ENCODE measurements at places on chromosomes 5 and 9.

DNA sequence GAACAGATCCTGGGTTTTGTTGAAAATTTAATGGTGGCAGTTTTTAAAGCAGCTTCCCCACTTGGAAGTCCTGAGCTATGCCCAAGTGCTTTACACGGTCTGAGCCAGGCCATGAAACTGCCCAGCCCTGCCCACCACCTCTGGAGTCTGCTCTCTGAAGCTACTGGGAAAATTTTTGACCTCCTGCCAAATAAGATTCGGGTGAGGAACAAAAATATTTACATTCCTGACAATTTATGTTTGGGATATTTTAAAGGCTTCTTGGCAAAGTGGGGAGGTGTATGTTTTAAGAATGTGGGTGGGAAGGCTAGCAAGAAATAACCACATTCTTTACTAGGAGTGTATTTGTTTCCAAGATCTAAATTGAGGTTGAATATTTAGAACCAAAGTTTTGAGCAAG, 50.0 kb downstream of the HACD4 start:
- DNase-seq, result peak; percentile 49

DNA sequence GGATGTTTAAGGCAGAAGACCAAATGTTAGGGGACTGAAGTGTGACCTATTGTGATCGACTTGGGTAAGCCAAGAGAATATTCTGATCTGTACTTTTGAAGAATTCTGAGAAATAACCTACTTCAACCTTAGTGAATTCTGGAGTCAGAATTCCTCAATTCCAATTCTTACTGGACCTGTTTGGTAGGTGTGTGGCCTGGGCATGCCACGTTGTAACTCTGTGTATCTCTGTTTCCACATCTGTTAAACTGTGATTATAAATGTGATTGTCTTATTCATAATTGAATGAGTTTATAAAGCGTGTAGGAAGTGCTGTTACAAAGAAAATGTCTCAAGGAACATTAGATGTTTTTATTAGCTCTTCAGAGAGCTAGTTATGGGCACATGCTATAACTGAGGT, 64.5 kb downstream of the TUSC1 start:
- DNase-seq, result no peak

DNA sequence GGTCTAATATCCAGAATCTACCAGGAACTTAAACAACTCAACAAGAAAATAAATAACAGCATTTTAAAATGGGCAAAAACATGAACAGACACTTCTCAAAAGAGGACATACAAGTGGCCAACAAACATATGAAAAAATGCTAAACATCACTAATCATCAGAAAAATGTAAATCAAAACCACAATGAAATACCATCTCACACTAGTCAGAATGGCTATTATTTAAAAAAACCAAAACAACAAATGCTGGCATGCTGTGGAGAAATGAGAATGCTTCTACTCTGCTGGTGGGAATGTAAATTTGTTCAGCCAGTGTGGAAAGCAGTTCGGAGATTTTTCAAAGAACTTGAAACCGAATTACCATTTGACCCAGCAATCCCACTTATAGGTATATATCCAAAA, 63.1 kb downstream of the ADAMTS6 start:
- DNase-seq, result no peak

DNA sequence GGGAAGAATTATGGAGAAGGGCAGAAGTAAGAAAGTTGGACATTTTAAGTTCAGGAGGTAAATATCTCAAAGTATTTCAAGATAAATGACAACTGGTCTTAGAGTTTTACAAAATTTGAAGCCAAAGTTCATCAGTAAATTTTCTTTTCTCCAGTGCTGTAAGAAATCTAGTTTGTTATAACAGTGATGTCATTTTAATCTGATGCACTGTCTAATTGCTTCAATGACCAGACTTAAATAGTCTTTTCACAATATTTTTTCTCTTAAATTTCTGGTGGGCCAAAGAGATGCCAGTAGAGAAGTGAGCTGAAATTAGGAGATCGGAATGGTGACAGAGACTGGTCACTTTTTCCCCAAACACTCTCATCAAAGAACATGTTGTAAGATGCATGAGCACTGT, 156.5 kb upstream of the TMEM161B start:
- no peak for DNase-seq

- no peak for DNase-seq
These were observed 12.2 kb downstream of the KLHL9 start for GRCh38 chr9:21322911-21323461.

DNA sequence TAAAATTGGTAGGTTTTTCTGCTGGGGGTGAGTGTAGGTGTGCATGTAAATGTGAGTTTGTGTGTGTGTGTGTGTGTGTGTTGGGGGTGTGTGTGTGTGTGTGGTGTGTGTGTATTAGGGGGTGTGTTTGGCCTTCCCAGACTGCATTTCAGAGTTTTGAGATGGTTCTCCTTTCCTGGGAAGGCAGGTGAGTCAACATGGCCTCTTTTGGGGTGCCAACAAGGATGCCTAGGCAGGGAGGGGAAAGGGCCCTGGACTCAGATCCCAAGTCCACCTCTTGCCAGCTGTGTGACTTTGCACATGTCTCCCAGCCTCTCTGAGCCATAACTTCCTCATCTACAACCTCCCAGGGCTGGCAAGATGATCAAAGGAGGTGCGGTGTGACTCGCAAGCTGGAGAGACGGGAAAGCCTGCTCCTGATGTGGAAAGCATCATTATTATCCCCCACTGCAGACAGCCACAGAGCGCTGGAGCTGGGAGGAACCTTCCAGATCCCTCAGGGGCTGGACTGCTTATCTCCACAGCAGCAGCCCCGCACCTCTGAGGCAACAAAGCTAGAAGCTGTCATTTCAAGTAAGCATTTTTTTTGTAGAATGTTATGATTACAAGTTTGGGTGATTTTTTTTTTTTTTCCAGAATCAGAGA, 63.5 kb upstream of the TBC1D2 start:
- no peak for DNase-seq

DNA sequence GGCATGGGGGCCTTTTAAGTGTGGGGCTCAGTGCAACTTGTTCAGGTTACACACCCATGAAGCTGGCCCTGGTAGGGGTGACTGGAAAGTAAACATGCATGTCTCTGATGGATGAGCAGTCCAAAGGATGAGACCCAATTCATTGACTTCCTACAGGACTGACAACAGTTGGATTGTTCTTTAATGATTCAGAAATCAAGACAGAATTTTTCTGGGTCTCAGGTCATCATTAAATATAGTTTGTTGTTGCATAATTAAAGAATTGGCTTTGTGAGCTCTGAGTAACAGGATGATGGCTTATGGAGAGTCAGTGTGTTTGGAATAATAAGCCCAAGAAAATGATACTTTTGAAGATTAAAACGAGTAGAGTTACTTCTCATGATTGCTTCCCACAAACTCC, 604.2 kb upstream of the CLINT1 start:
- peak; percentile 47 for DNase-seq

- DNase-seq, result no peak
These were observed 28.6 kb upstream of the SPATA31E1 start for GRCh38 chr9:87853876-87854579.

- DNase-seq, result no peak
These were observed 3.3 kb downstream of the ANAPC2 start for GRCh38 chr9:137184881-137185660.

GRCh38 chr5:122458278-122458872, 146.3 kb downstream of the SNCAIP start:
- peak; percentile 66 for DNase-seq

- no peak for DNase-seq
These were observed 4.1 kb downstream of the GARIN3 start for GRCh38 chr5:157161996-157162395.

GRCh38 chr5:75654693-75655295, 43.5 kb downstream of the ANKDD1B start:
- no peak for DNase-seq

DNA sequence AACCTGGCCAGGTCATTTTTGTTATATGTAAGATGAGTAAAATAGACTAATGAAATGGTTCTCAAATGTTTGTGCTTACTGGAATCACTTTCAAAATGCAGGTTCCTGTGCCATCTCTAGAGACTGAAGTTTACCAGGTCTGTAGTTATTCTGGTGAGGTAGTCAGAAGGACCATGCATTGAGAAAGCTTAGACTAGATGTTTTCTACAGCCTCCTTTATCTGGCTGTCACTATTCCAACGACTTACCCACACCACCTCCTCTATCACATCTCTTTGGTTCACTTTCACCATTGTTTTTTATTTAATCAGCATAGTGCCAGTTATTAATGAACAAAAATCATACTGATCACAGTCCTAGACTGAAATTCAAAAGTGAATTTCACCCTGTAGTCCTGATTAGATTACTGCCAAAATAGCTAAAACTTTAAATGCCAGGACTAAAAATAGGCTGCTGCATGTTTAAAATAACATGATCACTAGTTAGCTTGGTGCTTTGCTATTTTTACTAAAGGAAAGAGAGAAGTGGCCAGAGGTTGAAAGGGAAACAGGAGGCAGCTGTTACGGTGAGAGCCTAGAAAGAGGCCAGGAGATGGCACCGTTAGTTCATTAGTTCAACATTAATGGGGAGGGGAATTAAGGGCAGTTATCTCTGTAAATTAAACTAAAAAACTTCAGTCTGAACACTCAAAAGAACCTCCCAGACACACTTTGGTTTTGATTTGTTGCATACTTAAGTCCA, 13.9 kb upstream of the FNIP1 start:
- peak; percentile 40 for DNase-seq

DNA sequence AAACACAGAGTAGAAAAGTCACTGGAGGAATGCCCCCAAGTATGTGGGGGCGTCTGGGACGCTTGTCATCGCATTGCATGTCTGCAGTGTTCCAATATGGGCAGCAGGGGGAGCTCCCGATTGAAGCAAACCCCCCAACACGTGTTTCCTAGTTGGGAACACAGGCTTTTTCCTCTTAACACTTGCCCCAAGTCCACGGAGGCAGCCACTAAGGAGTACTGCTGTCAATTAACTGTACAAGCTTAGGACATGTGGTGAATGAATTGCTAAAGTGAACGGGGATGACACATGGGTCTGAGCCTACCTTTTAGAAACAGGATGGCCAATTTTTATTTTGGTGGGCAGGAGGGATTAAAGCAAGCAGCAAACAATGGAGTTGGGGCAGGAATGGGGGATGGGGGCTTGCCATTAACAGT, 2.2 kb downstream of the GABRB2 start:
- peak; percentile 72 for DNase-seq

GRCh38 chr5:123808461-123809380, 296.7 kb downstream of the CSNK1G3 start:
- DNase-seq, result no peak

GRCh38 chr9:114690308-114690707, 8.3 kb upstream of the TEX48 start:
- no peak for DNase-seq

- DNase-seq, result peak; percentile 34
These were observed 1.1 kb upstream of the IRX1 start for GRCh38 chr5:3594510-3595005.

- DNase-seq, result peak; percentile 41
These were observed 185.0 kb upstream of the ELL2 start for GRCh38 chr5:96146675-96147074.

GRCh38 chr5:132007399-132008162, 3.9 kb downstream of the ACSL6 start:
- DNase-seq, result peak; percentile 90

DNA sequence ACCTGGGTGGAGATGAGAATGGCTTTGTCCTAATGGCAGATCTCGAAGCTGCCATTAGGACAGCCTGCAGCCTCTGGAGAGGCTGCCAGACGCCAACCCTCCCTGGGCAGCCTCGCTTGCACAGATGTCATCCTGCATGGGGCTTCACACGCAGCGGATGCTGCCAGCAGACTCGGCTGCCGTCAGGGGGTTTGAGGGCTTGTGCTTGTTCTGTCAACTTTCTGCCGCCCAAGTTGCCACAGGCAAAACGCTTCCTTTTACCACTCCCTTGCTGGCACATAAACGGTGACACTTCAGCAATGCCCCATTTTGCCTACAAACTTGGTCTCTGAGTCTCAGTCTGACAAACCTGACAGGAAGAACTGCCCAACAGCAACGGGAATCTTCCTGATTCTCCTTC, 24.7 kb downstream of the DAP start:
- no peak for DNase-seq

GRCh38 chr5:9533096-9533495, 12.8 kb downstream of the SEMA5A start:
- no peak for DNase-seq

- DNase-seq, result no peak
These were observed 122.4 kb downstream of the BASP1 start for GRCh38 chr5:17339841-17340240.

DNA sequence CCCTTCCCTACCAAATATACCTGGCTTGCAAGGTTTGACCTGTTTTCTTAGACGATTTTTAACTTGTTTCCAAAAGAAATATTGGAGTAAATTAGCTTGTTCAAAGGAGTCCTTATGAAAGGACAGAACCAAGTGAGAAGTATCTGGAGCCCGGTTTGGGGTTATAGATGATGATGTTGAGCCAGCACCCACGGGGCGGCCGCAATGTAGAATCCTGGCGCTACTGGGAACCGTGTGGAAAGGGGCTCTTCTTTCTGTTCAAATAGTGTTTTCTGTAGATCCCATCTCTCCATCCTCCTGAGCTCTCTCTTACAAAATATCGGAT, 517 bp upstream of the EXOSC2 start:
- DNase-seq, result no peak

DNA sequence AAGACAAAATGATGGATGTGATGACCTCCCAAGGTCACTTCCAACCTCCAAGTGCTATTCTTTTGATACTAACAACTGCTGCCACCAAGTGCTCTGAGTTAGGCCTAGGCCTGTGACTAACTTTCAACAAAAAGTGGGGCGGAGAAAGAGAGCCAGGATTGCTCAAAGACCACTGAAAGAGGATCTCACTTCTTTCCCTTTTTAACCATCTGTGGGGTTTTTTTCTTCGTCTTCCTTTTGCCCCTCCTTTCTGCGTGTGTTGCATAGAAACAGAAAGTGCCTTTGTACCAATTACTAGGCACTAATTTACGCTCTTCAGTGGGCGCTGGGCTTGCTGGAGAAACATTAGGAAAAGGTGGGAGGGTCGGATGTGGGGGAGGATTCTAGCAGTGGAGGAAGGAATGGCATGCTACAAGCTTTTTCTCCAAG, 8.0 kb downstream of the KLF9 start:
- no peak for DNase-seq

DNA sequence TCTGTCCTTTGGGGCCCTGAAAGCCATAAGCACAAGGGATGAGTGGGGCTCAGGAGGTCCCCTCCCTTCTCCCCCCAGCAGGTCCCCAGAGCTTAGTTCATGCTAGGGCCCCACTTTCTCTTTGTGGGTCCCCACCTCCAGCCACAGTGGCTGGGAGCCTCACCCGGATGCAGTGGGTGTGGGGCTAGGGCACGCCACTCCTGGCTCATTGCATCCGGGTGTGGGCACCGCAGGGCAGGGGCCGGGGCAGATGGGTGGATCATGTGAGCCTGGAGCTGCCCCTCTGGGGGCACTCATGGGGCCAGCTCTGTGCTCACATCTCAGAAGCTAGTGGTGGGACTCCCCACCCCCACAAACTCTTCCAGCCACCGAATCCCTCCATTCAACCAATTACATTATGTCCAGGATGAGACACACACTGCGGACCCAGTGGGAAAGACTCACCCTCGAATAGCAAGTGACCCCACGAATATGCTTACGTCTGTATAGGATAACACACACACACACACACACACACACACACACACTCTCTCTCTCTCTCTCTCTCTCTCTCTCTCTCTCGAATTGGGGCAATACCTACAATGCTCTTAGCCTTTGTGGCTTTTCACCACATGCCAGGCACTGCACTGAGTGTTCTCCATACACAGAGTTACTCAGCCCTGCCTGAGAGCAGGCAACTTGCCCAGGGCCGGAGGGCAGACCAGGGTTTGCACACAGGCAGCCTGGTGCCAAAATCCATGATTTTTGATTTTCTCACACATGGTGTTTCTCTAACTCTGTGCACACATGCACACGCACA, 16.8 kb upstream of the PHYKPL start:
- peak; percentile 93 for DNase-seq
